ENCODE measurements at places on chromosomes 11 and 22.

DNA sequence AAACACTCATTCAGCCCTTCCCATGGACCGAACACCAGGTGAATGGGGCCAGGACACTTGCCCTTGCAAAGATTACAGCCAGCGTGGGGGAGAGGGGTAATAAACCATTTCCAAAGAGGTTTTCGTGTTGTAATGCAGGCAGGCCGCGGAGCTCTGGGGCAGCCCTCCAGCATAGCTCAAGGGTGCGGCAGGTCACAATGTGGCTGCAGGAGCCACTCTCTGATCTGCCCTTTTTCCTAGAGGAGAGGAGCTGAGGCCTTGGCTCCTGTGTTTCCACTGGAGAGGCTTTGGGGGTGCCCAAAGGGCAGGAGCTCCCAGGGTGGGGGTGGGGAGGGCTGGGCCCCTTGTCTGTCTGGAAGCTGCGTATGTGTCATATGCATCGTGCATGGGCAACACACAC lies 134.2 kb upstream of the NECTIN1 start:
- DNase-seq = no peak

DNA sequence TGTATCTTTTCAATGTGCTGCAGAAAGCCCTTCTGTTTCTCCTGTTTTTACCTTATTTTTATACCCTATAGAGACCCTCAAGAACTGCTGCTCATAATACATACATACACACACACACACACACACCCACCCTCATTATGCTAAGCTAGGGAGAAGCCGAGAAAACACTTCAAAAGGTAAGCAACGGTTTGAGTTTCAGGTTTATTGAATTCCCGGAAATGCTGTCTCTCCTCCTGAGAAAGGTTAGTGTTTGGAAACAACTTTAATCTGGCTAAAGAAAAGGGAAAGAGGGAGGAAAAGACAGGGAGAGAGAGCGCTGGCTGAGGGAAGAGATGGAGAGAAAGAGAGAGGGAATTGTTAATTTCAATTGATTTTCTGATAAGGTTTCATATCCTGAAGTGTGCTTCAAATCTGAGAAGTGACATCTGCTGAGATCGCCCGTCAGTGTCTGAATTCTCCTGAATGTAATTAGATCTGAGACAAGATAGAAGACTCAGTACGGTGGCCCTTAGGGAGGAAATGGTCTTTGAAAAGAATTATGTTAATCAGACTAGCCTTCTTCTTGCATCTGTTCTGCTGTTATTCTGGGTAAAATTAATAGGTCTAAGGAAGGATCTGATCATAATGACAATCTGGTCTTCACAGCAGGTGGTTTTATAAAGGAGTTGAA lies 169.1 kb downstream of the NXPE2 start:
- no peak for DNase-seq

DNA sequence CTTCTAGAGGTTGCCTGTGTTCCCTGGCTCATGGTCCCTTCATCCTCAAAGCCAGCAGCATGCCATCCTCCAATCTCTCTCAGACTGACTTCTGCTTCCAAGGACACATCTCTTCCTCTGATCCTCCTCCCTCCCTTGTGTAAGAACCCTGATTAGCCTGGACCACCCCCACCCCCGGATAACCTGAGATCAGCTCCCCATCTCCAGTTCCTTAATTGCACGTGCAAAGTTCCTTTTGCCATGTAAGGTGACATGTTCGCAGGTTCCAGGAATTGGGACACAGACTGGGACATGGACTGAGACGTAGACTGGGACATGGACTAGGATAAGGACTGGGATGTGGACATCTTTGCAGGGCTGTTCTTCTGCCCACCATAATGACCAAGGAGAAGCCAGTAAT lies 925.3 kb downstream of the TBC1D22A start:
- DNase-seq = no peak

DNA sequence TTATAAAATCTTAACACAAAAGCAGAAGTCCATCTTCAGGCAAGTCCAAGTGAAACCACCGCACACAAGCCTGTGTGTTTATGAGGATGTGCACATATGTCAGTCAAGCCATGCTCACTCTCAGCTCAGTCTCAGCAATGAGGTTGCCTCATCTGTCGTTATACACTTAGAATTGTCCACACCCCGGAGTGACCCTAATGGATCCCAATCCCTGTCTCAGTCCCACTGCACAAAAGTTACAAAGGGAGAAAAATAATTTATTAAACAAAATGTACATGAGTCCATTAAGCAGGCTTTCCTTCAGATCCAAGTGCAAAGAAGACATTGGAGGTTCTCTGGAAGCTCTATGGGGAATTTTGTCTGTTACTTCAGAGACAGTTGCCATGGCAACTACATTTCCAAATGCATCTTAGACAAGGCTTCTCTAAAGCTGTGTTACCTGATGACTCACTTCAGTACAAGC lies 24.4 kb downstream of the OR8B12 start:
- no peak for DNase-seq

- no peak for DNase-seq
Measured at GRCh38 chr11:93392867-93393266, 62.3 kb downstream of the DEUP1 start.

GRCh38 chr11:77287615-77288273 lies 13.7 kb downstream of the GDPD4 start:
- no peak for DNase-seq

GRCh38 chr22:36900225-36900624 lies 13.2 kb upstream of the CSF2RB start:
- no peak for DNase-seq

DNA sequence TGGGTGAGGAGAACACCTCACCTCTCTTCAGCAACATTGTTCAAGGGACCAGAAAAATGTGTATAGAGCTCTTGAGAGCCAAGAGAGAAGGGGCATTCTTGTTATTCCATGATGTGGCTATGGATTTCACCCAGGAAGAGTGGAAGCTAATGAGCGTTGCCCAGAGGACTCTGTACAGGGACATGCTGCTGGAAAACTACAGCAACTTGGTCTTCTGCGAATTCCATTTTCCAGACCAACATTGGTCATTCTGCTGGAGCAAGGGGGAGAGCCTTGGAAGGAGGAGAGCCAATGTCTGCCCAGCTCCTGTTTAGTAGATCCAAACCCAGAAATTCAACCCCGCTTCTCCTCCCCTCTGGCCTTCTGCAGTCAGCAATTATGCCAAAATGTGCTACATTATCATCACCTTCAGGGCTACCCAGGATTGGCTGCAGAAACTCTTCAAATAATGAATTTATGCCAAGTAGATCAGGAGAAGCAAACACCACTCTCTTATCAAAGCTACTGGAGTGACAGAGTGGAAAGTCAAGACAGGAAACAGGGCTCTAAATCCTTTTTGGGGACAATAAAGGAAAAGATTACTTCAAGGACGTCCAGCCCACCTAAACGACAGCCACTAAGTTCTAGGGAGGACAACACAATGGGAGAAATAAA lies 707.5 kb upstream of the LUZP2 start:
- DNase-seq = no peak

GRCh38 chr11:18230859-18231258 lies 5.7 kb downstream of the SAA4 start:
- no peak for DNase-seq
